ENCODE measurements at places on chromosomes 13 and 19.

- DNase-seq: no peak
Measured at GRCh38 chr19:15297416-15298224, 34.7 kb downstream of the BRD4 start.

DNA sequence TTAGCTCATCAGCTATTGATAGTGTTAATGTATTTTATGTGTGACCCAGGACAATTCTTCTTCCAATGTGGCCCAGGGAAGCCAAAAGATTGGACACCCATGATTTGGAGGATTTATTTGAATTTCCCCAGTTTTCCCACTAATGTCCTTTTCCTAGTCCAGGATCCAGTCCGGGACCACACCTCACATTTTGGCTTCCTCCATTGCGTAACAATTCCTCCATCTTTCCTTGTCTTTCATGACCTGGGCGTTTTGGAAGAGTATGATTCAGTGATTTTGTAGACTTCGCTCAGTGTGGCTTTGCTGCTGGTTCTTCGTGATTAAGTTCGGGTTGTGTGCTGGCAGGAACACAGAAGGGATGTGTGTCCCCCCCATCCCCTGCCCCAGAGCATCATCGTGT is 3.3 kb upstream of the ATP4A start:
- no peak for DNase-seq

DNA sequence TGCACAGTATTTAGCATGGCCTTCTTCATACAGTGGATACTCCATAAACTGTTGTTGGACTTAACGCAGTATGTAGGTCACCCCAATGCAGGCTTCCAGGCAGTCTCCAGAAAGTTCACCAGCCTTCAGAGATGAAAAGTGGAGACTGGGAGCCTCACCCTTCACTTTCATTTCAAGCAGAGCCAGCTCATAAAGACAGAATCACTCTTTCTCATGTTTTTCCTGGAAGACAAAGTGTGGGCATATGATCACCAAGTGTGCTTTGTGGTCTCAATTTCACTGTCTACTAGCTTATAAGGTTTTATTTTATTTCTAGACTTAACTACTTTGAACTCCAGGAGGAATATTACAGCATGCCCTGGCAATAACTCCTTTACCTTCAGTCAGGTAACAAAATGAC is 26.3 kb upstream of the TNFSF11 start:
- no peak for DNase-seq

GRCh38 chr13:45224176-45224575 is 23.3 kb upstream of the KCTD4 start:
- no peak for DNase-seq

GRCh38 chr13:30034458-30034795 is 184.0 kb upstream of the UBL3 start:
- no peak for DNase-seq

DNA sequence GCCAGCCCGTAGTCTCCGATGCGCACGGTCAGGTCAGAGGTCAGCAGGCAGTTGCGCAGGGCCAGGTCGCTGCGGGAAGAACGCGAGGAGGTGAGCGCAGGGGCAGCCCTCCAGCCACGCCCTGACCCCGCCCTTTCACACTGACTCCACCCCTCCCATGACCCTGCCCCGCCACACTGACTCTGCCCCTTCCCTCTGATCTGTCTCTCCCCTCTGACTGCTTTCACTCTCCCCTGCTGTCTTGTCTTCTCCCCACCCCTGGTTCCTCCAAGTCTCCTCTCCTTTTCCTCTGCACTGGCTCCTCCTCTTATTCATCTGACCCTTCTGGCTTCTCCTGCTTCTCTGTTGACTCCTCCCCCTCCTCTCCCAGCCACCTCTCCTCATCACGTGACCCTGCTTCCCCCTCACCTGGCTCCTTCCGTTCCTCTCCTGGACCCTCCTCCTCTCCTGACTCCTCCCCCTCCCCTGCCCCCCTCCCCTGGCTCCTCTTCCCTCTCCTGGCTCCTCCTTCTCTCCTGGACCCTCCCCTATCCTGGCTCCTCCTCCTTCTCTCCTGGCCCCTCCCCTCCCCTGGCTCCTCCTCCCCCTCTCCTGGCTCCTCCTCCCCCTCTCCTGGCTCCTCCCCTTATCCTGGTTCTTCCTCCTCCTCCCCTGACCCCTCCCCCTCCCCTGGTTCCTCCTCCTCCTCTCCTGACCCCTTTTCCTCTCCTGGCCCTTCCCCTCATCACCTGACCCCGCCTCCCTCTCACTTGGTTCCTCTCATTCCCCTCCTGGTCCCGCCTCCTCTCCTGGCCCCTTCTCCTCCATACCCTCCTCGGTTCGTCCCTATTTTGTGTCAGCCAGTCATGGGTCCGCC is 9.9 kb downstream of the LMTK3 start:
- DNase-seq: peak; percentile 81

GRCh38 chr13:43805071-43805468 is 18.3 kb upstream of the ENOX1 start:
- DNase-seq: no peak

DNA sequence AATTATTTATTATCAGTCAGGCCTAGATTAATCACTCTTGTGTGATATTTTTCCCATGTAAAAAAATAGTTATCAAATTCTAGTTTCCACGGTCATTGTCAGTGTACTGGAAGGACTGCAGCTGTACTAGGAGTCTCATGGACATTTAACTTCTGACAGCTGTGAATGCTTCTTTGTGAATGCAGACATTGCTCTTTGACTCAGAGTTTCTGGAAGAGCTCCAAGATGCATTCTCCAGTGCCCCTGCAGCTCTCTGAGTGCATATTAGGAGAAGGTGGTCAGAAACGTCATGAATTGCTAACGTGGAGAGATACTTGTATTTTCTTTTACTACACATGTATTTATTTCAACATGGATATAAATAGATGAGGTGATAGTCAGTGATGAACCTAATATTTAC is 9.7 kb upstream of the SLITRK5 start:
- no peak for DNase-seq

DNA sequence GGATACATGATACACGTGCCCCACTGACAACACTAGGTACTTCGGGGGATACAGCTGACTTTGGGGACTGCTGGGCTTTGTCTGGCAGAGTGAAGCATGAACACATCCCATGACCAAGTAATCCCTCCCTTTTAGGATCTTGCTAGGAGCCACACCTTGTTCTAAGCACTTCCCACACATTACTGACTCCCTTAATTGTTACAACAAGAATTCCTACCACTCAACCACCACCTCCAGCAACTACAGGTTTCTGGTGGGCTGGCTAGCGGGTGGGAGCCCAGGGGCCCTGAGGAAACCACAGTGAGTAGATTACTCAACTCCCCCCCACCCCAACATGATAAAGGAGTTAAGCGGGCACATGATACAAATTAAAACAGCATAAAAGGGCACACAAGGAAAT is 7.2 kb upstream of the SLC35E1 start:
- no peak for DNase-seq

DNA sequence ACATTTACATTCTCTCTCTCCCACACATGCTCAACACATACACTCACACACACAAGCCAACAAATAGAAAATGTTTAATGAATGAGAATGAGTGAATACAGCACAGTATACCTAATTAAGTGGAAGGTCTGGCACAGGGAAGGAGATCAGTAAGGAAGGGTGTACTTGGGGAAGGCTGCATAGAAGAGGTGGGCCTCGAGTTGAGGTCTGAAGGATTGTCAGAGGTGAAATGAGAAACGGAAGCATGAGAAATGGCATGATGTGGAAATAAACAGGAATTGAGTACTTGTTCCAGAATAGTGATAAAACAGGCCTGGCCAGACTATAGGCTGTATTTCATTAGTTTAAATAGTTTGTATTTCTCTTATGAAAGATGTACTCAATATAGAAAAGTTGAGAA is 136.2 kb downstream of the FLT1 start:
- no peak for DNase-seq

- no peak for DNase-seq
Measured at GRCh38 chr13:20291037-20291436, 58.9 kb upstream of the GJB6 start.

GRCh38 chr19:32238076-32238475 is 107.3 kb upstream of the ZNF507 start:
- no peak for DNase-seq

DNA sequence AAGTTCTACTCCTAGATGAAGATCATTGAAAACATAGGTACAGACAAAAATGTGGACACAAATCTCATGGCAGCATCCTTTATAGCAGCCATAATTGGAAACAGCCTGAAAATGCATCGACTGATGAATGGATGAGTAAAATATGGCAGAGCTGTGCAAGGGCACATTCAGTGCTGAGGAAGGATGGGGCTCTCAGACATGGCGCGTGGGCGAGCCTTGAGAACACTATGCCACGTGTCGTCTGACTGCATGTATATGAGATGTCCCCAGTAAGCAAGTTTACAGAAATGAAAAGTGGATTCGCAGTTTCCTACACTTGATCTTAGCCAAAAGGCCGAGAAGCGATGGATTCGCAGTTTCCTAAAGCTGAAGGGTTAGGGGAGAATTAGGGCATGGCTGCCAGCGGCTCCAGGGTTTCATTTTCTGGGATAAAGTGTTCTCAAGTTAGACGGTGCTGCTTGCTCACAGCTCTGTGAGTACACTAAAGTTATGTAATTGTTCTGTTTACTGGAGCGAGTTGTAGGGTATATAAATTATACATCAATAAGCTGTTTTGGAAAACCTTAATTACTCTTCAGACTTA is 78.0 kb downstream of the RAB20 start:
- DNase-seq: no peak

- DNase-seq: no peak
Measured at GRCh38 chr19:52464798-52465470, 11.6 kb downstream of the ZNF578 start.

GRCh38 chr19:32558607-32559228 is 22.3 kb upstream of the PDCD5 start:
- DNase-seq: no peak

GRCh38 chr19:45118106-45118505 is 25.1 kb downstream of the PPP1R37 start:
- DNase-seq: no peak

Measured in CD4-positive, alpha-beta T cell treated with Interleukin-12 subunit alpha and Interleukin-12 subunit beta, for 1 hour (primary cell).